ENCODE measurements at places on chromosomes 16 and 17.
A peak's percentile ranks its signal among the peaks of the same experiment; 100 is the strongest.

- DNase-seq: no peak
These were observed 22.8 kb downstream of the PRKCB start for GRCh38 chr16:23858542-23858941.

GRCh38 chr17:80108036-80108971, 6.9 kb downstream of the GAA start:
- no peak for DNase-seq

DNA sequence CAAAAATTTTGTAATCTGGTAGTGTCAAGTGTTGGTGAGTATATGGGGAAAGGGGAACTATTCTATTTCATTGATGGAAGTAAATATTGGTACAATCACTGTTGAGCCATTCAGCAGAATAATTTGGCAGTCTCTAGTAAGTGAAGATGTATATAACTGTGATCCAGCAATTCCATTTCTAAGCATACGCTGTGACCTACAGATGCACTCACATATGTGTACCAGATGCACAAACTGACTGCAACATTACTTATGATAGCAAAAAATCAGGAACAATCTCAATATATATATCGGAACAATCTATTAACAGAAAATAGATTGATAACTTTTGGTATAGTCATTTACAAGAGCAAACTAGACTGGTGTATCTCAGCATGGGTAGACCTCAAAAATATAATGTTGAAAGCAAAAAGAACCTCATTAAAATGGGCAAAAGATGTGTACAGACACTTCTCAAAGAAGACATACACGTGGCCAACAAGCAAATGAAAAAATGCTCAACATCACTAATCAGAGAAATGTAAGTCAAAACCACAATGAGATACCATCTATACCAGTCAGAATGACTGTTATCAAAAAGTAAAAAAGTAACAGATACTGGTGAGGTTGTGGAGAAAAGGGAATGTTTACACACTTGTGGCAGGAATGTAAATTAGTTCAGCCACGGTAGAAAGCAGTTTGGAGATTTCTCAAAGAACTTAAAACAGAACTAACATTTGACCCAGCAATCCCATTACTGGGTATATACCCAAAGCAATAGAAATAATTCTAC, 20.7 kb downstream of the ADAP2 start:
- no peak for DNase-seq

DNA sequence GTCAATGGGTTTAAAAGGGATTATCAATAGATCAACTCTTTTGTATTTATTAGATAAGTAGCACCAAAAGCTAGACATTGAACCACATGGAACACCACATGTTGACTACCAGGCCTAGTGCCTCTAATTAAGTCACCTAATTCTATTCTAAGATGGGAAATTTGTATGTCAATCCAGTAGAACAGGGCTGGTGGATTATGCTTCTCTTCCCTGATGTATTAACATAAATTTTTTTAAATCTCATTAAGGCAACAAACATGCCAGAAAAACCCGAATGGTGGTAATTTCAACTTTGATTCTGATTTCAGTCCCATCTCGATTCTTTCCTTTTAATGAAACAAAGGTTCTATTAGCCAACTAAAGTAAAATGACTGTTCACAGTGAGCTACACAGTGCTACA, 92.6 kb downstream of the KANSL1 start:
- no peak for DNase-seq

DNA sequence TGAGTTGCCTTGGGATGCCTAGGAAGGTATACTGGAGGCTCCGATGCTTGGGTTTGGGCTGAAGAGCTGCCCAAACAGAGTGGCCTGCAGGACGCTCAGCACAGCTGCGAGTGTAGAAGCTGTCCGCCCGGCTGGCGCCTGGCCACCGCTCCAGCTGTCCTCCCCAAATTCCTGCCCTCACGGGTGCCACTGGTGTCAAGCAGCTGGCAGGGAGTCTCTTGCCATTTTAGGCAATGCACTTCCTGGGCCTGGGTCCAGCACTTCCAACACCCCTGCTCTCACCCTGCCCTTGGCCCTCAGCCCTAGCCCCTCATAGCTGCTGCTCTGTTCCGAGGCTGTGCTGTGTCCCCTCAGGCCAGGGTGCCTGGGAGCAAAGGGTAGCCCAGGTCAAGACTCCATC, 5.2 kb upstream of the PKMYT1 start:
- no peak for DNase-seq

DNA sequence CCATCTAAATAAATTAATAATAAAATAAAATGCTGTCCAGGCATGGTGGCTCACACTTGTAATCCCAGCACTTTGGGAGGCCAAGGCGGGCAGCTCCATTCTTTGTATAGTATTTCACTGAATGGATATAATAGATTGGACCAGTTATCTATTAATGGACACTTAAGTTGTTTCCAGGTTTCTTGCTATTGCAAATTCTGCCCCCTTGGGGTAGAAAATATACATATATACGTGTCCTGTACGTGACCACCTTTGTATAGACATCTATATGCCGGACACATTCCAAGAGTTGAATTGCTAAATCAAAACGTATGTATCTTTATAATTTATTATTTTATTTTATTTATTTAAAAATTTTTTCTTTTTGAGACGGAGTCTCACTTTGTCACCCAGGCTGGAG, 3.9 kb upstream of the EXOC7 start:
- DNase-seq: peak; percentile 17

DNA sequence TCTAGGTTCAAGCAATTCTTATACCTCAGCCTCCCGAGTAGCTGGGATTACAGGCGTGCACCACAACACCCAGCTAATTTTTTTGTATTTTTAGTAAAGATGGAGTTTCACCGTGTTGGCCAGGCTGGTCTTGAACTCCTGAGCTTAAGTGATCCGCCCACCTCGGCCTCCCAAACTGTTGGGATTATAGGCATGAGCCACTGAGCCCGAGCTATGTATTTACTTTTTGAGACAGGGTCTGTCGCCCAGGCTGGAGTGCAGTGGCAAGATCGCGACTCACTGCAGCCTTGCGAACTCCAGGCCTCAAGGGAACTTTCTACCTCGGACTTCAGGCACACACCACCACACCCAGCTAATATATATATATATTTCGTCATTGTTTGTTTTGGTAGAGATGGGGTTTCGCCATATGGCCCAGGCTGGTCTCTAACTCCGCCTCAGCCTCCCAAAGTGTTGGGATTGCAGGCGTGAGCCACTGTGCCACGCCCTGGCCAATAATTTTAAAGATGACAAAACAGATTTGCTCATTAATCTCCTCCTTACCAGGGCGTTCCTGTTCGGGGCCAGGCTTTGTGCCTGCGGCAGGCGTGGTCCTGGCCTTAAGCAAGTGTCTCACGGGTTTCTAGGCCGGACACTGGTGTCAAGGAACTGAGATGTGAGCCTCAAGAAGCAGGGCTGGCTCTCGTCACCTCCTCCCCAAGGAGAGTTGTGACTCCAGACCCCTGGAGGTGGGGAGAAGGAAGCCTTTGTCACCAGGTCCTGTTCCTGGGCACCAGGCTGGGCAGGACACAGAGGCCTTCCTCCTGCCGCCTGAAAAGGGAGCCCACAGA, 4.3 kb upstream of the NPW start:
- DNase-seq: peak; percentile 87

GRCh38 chr17:29368926-29369325, 21.2 kb upstream of the TAOK1 start:
- no peak for DNase-seq

DNA sequence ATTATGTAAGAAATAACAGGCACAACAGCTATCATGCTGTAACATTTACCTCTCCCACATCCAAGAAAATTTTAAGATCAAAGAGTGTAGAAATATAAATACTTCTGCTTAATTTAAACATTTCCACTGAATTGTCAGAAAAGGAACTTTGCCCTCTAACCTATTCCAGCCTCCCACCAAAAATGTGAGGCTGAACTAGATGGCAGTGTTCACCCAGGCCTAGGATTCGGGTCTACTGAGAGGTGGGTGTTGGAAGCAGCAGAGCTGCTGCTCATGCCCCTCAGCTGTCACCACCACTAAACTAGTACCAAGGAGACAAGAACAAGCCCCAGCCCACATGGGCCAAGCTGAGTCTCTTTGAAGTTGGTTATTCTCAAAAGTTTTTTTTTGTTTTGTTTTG, 11.3 kb downstream of the CIAPIN1 start:
- DNase-seq: no peak

DNA sequence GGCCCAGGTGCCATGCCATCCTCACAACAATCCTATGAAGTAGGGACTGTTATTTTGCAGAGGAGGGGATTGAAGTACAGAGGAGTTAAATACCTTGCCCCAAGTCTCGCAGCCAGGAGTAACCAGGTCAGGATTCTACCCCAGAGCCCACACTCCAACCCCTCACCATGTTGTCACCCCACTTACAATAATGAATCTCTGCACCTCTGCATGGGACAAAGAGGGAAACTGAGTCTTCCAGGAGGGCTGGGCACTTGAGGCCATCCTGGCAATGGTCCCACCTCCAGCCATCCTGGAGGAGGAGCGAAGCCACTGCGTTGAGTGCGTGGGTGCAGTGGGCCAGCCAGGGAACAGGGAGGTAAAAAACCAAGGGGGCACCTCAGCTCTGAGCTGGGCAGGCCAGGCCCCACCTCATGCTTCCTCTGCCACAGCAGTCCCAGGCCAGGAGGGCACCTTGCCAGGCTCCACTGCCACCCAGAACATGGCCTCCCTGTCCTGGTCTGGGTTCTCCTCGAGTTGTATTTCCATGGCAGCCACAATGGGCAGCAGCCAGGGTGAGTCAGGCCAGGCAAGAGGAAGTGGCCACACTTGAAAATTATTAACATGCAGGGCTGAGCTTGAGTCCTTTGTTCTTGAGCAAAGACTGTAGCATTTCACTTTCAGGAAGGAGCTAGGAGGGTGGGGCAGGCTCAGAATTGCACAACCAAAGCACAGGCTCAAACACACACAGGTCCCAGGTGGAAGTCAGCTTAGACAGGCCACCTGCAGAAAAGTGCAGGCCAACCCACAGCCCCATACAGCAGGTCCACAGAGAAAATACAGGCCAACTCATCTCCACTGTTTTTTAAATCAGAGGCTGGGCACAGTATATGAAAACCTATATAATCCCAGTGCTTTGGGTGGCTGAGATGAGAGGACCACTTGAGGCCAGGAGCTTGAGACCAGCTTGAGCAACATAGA, 52.1 kb downstream of the CUEDC1 start:
- peak; percentile 81 for DNase-seq

DNA sequence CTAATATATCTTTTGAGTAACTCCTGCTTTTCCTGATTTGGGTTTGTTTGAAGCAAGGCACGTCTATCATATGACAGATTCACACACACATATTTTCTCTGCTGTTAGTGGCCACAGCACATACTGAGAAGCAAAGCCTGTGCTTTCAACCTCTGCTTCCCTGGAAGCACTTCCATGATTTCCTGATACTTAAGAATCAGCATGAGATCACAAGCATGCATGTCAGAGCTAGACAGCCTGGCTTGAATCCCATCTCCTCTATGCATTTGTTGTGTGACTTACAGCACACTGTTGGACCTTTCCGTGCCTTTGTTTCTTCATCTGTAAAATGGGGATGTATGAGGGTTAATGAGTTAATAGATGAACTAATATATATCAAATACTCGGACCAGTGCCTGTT, 151.1 kb upstream of the NOL11 start:
- DNase-seq: no peak

DNA sequence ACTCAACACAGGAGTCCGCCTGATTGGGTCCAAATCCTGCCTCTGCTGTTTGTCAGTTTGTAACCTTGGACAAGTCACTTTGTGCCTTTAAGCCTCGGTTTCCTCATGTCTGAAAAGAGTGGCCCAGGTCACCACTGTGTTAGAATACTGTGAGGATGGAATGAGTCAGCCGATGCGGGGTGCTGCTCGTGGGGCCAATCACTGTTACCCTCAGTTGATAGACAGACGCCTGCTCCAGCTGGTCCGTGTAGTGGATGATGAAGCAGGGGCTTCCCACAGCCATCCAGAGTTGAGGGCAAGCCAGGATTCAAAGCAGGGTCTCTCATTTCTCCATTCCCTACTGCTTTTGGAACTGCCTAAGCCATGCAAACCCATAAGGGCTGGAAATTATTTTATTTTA, 5.8 kb downstream of the FBXL19 start:
- DNase-seq: no peak

- no peak for DNase-seq
These were observed 23.5 kb downstream of the PLCD3 start for GRCh38 chr17:45108595-45109521.

- peak; percentile 76 for DNase-seq
These were observed 35.8 kb upstream of the BCAS3 start for GRCh38 chr17:60641810-60642220.

- DNase-seq: no peak
These were observed 83.5 kb downstream of the BMERB1 start for GRCh38 chr16:15517743-15518377.

DNA sequence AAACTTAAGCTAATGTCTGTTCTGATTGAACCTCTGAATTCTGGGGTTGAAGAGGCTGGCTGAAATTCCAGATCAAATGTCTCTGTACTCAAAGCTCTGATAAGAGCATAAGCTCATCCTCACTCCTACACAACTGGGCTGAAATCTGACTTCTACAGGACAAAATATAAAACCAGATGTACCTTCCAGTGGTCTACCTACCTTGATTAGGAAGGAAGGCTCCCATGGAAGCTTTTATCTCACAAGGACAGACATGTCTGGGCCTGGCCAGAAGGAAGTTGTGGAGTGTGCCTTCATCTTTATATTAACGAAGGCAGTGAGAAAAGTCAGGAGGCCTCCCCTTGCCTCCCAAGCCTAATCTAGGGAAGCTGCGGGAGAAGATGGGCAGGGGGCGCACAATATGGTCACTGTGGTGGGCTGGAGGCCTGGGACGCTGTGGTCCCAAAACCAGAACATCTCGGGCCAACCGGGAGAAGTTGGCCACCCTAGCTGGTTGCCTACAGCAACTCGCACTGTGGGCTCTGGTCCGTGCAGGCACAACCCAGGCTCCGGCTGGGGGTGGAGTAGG, 55.6 kb upstream of the LRRC37A3 start:
- no peak for DNase-seq

- DNase-seq: no peak
These were observed 84.2 kb downstream of the HS3ST2 start for GRCh38 chr16:22898131-22898530.

DNA sequence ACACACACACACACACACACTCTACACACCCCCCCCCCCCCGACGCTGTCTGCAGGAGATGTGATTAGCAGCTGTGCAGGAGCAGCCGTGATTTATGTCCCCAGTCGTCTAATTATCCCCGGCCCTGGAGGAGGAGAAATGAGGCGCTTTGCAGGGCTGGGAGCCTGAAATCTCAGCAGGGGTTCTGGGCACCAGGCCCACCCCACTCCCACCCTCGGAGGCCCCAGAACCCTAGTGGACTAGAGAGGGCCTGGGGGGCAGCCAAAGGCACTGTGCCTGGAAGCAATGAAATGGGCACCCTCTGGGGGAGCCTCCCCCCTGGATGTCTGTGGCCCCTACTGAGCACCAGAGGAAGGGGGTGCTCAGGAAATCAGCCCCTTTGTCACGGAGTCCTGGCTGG, 134.2 kb upstream of the CIBAR2 start:
- DNase-seq: no peak

GRCh38 chr17:29246628-29247027, at the start of gene CRYBA1:
Gene CRYBA1 (plus strand): TSS chr17:29246859. CDS start chr17:29246864, 5 bp downstream.
- DNase-seq: no peak

- peak; percentile 44 for DNase-seq
These were observed 72.2 kb downstream of the CLEC16A start for GRCh38 chr16:11016524-11016988.
